ENCODE measurements at places on chromosomes 6 and 20. TPM values are rescaled to one million over a fixed set of nuclear protein-coding genes. Genes with fewer than 3 reads are reported as not detected.
A peak's percentile ranks its signal among the peaks of the same experiment; 100 is the strongest.

- H3K4me3 ChIP-seq, result no peak overlapping the region
- peak; percentile 53 for DNase-seq
- H3K27me3 ChIP-seq, result no peaks in the 10 kb centered on the region
- peak overlapping the region; percentile 60 for H3K27ac ChIP-seq
- H3K4me1 ChIP-seq, result peaks cover 43% of the 10 kb centered on the region
- no peaks in the 10 kb centered on the region for H3K36me3 ChIP-seq
Measured at GRCh38 chr6:21754891-21755290, 161.3 kb downstream of the SOX4 start.

DNA sequence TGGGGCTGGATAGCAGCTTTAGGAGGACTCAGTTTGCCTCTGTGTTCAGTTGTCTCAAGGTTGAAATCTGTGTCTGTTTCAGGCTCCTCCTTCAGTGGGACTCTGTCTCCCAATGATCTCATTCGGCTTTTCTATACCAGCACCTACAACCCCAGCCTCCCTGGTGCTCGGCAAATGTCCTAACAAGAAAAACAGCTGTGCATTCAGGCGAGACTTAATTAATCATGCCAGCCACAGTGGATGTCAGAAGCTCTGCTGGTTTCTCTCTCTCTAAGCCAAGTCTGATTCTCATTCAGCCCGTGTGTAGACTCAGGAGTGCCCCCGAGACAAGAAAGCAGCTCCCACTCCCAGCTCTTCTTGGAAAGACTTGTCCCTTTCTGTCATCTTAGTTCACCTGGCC lies 46.8 kb downstream of the SUN5 start:
- no peak for DNase-seq
- H3K27ac ChIP-seq, result no peak overlapping the region
- H3K27me3 ChIP-seq, result no peaks in the 10 kb centered on the region
- H3K36me3 ChIP-seq, result no peaks in the 10 kb centered on the region
- no peaks in the 10 kb centered on the region for H3K4me1 ChIP-seq

GRCh38 chr6:14354919-14355572 lies 237.5 kb downstream of the CD83 start:
- peaks cover 13% of the 10 kb centered on the region for H3K4me1 ChIP-seq
- DNase-seq, result no peak
- no peak overlapping the region for H3K27ac ChIP-seq
- no peaks in the 10 kb centered on the region for H3K27me3 ChIP-seq
- no peaks in the 10 kb centered on the region for H3K36me3 ChIP-seq
- no peak overlapping the region for H3K4me3 ChIP-seq

DNA sequence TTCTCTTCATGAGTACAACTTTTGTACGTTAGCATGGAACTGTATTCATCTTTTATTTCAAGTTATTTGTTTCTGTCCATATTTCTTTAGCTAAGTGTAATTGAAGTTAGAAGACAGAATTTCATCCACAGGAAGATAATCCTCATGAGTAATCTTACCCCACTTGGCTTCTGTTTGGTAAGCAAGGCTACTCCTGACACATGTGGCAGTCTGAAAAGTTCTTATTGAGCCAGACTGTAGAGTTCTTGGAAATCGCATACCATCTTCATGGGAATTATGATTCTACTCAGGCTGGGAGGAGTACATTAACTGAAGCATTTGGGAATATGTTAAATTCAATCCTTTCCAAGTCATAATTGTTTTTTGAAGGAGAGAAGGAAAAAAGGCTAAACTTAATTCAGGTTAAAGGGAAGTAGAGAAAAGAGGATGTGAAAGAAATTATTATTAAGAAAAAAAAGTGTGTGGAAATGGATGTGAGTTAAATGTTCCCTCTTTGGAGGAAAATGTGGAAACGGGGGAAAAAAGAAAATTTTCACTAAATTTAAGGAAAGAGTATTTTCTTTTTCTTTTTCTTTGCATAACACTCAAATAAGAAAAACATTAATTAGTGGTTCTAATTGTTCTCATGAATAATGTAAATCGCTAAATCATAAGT lies 41.5 kb upstream of the TENT5A start:
- no peak for DNase-seq
- no peaks in the 10 kb centered on the region for H3K27me3 ChIP-seq
- H3K36me3 ChIP-seq, result no peaks in the 10 kb centered on the region

- H3K27me3 ChIP-seq, result no peaks in the 10 kb centered on the region
- DNase-seq, result no peak
Measured at GRCh38 chr6:112188906-112189305, 65.5 kb downstream of the LAMA4 start.

- peaks cover 14% of the 10 kb centered on the region for H3K4me1 ChIP-seq
- no peak overlapping the region for H3K27ac ChIP-seq
- H3K4me3 ChIP-seq, result peak overlapping the region; percentile 55
- no peak for DNase-seq
Measured at GRCh38 chr6:46014511-46015118, 1.0 kb downstream of the CLIC5 start.

The CHRNA4 gene
- not detected for total RNA-seq
